ENCODE measurements at places on chromosomes 1 and 21.

DNA sequence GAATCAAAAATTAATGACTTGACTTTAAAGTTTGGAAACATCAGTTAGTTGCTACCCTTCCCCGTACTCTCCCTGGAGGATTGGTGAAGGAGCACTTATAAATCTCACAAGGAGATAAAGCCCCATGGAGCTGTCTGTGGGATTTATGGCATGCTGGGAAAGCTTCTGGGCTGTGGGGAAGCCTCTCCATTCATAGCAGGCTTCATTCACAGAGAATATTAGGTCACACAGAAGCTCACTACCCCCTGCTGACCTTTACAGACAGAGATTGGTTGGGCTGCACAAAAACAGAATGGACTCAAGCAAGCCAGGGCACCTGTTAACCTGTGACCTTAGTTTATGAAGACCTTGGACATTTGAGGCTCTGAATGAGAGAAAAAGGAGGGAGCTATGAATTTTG, 32.1 kb downstream of the RGL1 start:
- DNase-seq, result no peak

DNA sequence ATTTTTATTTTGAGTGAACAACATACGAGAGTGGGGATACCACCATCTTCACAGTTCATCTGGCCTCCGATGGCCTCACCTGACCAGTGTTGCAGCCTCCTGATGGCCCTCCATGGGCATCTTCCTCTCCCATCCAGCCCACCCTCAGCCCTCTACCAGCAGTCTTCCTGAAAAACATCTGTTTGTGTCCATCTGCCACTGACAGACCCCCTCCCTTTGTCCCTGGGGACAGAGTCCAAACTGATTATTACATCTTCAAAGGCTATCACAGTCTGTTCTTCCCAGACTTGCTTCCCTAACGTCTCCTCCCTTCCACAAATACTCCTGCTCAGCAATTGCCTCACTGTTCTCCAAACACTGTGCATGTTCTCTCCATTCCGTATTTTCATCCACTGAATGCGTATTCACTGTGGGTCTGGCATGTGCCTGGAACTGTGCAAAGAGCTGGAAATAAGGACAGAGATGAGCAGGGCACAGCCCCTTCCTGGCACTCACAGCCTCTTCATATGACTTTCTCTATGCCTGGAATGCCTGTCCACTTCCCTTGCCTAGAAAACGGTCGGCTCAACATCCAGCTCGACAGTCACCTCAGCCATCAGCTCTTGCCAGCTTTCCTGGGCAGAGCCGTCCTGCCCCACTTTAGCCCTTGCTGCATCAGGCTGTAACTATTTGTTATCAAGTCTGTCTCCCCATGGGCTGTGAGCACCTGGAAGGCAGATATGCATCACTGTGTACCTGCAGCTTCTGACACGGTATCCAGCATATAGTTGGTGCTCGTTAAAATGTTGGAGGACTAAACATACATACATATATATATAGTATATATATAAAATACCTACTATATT, 8.3 kb upstream of the ATF3 start:
- no peak for DNase-seq

GRCh38 chr1:195956845-195957244, 651.4 kb downstream of the KCNT2 start:
- no peak for DNase-seq

DNA sequence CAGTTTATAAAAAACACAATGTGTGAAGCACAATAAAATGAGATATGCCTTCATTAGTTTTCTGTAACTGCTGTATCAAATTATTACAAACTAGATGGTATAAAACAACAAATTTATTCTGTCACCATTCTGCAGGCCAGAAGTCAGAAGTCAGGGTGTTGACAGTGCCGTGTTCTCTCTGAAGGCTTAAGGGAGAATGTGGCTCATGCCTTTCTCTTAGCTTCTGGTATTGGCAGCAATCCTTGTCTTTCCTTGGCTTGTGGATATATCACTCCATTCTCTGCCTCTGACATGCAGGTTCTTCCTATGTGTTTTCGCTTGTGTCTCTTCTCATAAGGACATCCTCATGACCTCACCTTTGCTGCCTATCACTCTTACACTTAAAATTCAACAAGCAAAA, 10.1 kb downstream of the NEK7 start:
- DNase-seq, result no peak

- DNase-seq, result no peak
Observed at GRCh38 chr1:169307176-169307575, 60.4 kb downstream of the NME7 start.

DNA sequence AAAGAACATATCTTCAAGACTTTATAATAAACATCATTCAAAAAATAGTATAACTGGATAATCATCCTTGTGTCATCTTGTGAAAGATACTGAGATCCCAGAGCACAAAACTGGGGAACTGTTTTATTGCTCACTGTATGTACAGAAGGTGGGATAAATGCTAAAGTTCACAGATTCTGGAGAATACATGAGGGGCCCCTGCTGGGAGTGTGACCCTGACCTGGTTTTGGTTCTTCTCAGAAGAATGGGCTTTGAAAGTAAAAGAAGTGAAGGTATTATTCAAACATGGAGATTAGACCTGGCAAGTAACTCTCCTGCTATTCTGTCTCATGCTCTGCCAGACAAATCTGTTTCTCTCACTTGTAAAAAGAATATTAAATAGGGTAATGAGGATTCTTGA, 14.5 kb downstream of the WDR26 start:
- DNase-seq, result no peak
